ENCODE measurements at places on chromosomes 3 and 15.

DNA sequence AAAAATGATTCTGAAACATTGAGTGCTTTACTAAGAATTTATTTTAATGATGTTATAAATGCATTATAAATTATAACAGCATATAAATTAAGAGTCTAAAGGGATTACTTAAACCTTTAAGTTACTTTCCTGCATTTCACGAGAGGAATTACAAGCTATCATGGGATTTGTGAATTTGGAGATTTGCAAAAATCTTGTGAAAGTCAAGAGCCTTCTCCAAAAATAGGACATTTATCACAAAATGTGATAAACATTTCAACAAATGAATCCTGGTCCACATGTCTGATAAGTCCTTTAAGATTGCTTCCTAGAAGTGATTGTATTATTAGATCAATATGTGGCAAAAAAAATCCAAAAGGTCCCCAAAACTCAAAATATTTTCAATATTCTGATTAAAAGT lies 154.5 kb downstream of the ATP8B4 start:
- no peak for DNase-seq

DNA sequence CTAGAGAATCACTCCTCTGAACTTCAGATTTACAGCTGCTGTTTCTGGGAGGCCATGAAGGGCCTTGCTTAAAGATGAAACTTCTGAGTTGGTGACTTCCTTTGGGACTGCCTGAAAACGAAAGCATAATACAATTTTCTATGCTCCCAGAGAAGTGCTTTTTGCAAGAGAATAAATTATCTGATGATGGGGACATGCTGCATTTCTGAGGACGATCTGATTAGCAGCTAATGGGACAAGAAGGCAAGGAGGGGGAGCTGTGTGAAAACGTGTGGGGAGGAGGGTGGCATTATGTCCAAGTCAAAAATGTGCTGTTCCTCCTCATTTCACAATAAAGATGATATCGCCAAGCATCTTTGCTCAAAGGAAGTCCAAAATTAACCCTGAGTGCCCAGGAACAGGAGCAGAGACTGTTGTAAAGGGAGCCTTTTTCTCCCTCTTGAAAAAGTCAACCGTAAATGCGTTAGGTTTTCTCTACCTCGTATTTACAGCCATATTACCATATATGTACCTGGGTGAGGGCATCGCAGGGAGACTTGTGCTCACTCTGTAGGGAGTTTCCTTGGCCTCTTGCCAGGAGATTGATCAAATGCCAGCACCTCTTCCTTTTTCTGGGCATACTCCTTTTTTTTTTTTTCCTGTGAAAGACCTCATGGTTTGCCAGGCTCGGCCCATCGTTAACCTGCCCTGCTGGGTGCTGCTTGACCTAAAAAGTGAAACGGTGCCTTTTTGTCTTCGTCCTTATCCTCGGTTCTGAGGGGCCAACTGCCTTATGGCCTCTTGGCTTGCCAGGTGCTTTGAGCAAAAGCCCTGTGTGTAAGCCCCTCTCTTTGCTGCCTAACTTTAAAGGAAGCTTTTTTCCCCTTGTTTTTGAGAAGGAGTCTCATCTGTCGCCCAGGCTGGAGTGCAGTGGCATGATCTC lies 11.5 kb downstream of the ITPR1 start:
- no peak for DNase-seq

DNA sequence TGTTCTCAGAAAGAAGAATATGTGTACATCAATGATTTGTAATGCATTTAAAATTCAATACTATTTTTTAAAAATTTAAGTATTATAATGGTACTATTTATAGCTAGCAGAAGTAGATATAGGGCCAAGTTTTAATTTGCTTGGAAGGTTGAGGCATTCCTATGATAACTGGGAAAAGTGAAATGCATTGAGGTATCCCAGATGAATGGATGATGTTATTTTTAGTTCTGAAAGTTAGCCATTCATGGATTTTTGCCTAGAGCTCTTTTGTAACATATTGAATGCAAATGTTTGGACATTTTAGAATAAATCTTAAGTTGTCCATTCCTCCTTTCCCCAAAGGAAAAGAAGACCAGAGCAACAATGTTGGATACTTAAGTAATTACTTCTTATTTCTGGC lies 47.6 kb downstream of the GAP43 start:
- no peak for DNase-seq

DNA sequence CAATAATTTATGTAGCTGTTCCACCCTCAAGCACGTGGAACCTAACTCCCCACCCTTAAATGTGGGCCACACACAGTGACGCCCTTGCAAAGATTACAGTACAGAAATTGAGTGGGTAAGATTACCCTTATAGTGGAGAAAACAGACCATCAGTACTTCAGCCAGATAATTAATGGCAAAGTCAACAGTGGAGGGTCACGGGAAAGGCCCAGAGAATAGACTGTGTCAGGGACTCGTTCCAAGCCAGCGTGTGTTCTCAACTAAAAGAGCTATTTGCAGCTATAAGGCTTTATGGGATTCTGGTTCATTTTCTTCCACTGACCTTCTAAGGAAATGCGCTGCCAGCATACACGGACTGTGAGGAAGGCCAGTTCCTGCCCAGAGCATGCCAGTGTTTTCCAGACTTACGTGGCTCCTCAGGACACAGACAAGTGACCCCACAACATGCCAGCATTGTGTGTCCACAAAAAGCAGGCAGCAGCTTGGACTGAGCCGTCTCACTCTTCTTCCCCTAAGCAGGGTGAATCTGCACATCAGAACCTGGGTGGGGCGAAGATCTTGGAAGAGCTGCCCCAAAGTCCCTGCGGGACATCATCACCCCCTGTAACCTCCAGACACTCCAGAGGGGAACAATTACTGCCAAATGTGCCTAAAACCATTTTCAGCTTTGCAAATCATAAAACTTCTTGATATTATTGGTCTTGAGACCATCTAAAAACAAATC lies 428.5 kb downstream of the OCA2 start:
- DNase-seq: no peak

DNA sequence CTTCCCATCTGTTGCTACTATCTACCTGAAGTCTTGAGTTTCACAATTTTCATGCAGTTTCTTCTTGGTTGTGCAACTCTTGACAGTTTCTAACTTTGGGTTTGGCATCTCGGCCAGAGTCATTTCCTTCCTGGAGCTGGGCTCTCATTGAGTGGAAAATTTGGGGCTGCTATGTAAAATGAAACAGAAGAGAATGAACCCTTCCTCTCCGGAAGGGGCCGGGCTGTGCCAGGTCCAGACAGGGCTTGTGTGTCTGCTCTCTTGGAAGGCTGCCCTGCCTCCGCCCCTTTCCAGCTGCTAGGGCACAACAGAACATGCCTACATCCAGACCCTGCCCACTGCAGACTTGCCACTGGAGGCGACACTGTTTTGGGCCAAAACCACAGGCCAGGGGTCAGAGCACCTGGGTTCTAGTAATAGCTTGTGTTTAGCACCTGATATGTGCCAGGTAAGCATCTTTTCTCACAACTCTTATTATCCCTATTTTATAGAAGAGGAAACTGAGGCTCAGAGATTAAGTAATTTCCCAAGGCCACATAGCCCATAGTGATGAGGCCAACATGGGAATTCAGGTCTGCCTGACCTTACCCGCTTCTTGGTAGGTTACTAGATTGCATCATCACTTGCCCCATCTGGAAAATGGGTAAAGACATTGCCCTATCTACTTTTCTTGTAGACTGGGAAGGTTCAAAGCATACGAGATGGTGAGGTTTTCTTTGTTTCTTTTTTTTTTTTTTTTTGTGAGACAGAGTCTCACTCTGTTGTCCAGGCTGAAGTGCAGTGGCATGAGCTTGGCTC lies 25.0 kb downstream of the IRAK2 start:
- DNase-seq: peak; percentile 68

- DNase-seq: peak; percentile 39
Measured at GRCh38 chr15:98085003-98085639, 124.6 kb downstream of the ARRDC4 start.

DNA sequence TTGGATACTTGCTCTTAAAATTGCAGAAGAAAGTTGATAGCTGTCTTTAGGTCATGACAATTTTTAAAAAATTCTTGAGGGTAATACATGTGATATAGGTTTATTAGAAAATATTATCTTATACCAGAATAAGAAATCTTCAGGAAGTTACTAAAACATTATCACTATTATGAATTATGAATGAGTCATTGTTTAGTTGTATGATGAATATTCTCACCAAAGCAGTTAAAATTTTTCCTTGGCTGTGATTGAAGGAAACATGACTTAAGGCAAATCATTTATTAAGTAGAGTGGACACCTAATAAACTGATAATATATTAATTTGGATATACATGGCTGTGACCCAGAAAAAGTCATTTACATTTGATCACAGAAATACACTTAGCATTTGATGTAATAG lies 30.1 kb downstream of the APPL1 start:
- DNase-seq: no peak

DNA sequence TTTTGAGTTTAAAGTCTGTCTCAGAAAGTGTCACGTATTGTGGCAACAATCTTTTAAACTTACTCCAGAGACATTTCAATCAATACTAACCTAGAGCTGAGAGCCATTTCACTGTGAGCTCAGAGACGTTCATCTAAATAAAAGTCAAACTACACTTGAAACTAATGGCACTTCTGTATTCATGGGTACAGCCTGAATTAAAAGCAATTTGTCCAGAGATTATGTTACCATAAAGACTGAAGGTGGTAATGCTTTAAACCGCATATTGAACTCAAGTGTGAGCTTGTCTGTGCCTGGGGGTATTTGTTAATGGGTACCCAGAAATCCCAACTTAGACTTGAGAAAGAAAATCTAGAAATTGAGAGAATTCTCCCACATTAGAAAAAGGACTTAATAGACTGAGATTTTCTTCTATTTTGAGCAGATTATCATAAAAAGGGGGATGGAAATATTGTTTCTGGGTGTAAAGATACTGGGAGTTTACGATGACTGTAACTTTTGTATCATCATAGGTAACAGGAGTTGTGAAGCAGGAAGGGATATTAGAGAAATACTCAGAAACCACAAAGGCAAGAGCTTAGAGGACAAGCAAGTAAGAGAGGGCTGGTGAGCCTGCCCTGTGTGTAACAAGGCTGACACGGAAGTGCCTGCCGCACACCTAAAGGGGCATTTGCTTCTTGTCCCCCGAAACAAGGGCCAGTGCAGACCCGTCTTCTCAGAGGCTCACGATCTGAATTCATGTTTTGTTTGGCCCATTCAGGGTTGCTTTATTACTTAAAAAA lies 36.9 kb downstream of the LRIG1 start:
- no peak for DNase-seq

GRCh38 chr3:57048052-57048671 lies 12.3 kb upstream of the SPATA12 start:
- DNase-seq: no peak

- DNase-seq: no peak
Measured at GRCh38 chr3:117939425-117940027, 1095.1 kb downstream of the IGSF11 start.

GRCh38 chr3:12114251-12114650 lies 44.5 kb downstream of the TIMP4 start:
- DNase-seq: no peak

- no peak for DNase-seq
Measured at GRCh38 chr3:101999177-101999779, 150.0 kb downstream of the NFKBIZ start.

DNA sequence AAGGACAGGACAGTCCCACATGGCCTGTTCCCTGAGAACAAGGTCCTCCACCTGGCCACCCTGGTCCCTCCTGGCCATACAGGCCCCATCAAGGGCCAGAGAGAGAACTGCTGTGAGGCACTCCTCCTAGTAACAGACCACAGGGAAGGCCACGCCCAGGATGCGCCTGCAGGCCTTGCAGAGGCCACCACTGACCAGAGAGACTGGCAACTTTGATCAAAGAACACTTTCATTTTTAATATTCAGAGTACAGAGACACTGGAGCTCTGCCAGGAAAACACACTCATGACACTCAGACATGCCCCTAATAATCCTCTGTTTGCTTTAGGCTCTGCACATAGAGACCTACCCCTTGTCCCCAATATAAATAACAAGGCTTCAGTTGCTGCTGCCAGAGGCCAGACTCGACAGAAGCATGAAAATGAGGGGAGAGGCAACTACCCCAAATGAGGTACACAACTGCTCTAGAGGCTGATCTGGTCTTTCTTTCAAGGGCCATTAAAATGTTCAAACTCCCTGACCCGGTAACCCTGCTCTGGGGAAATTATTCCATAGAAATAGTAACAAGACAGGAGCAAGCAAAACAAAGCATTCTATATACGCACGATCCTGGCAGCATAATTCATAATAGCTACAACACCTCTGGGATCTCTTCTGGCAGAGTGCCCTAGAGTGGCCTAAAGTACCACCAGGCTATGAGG lies 44.8 kb downstream of the CCDC12 start:
- DNase-seq: no peak

- DNase-seq: no peak
Measured at GRCh38 chr3:105139881-105140560, 226.7 kb upstream of the ALCAM start.

- no peak for DNase-seq
Measured at GRCh38 chr3:49898991-49899390, 4.7 kb downstream of the MST1R start.

DNA sequence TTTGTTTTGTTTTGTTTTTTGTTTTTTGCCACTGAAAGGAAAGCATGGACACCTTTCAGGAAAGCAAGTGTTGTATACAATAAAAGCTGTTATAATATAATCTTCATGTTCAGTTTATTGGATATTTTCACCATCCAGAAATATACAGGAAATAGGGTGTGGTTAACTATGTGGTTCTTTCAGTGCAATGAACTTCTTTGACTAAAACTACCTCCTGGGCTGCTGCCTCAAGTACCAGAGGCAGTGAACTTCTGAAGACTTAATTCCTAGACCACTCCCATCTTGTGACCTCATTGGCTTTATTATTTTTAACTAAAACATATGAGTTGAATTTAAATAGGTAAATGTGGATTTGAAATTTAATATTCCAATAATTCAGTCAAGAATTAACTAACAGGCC lies 27.1 kb upstream of the TBL1XR1 start:
- no peak for DNase-seq

- DNase-seq: no peak
Measured at GRCh38 chr3:29503958-29504357, 223.1 kb downstream of the RBMS3 start.

All from H4 (cell line).